ENCODE measurements at places on chromosomes 3 and 15.
A peak's percentile ranks its signal among the peaks of the same experiment; 100 is the strongest.

- peak; percentile 81 for DNase-seq
These were observed 61.0 kb downstream of the KLF13 start for GRCh38 chr15:31387479-31388118.

DNA sequence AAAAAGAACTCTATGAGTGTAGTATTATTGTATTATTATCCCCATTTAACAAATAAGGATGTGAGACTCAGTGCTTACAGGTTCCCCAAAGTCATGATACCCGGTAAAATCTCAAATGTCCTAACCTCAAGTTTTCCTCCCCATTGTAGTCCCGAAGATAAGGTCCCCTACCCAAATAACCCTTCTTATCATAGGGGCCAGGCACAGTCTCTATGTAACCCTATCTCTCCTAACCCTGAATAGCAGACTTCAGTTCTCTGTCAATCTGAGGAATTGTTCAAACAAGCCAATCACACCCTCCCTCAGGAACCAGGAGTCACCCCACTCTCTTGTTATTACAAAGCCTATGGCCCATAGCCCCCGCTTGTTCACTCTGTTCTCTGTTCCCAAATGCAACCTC lies 10.5 kb upstream of the SUSD5 start:
- no peak for DNase-seq

GRCh38 chr3:168705412-168705811 lies 609.7 kb upstream of the GOLIM4 start:
- DNase-seq = no peak

GRCh38 chr3:192577271-192577670 lies 150.1 kb downstream of the FGF12 start:
- no peak for DNase-seq

DNA sequence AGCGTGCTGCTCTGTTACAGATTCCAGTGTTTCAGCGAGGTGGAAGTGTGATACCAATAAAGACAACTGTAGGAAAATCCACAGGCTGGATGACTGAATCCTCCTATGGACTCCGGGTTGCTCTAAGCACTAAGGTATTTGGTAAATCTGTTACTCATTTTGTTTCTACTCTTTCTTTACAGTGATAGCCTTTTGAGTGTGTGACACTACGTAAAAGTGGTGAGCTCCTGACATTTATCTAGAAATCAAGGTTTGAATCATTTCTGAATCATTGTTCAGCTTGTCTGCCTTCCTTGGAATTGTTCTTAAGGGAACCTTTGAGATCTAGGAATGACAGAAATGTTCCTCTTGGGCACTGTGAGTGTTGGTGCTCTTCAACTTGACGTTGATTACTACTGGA lies 11.2 kb upstream of the CAPN3 start:
- no peak for DNase-seq

DNA sequence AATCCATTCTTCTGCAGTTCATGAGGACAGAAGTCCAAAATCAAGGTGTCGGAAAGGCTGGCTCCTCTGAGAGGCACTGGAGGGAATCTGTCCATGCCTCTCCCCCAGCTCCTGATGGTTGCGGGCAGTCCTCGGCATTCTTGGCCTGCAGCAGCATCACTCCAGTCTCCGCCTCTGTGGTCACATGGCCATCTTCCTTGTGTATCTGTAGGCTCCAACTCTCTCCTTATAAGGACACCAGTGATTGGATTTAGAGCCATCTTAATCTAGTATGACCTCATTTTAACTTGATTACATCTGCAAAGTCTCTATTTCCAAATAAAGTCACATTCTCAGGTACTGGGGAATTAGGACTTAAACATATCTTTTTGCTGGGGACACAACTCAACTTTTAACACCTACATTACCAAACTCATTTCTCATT lies 56.0 kb upstream of the FLNB start:
- no peak for DNase-seq

DNA sequence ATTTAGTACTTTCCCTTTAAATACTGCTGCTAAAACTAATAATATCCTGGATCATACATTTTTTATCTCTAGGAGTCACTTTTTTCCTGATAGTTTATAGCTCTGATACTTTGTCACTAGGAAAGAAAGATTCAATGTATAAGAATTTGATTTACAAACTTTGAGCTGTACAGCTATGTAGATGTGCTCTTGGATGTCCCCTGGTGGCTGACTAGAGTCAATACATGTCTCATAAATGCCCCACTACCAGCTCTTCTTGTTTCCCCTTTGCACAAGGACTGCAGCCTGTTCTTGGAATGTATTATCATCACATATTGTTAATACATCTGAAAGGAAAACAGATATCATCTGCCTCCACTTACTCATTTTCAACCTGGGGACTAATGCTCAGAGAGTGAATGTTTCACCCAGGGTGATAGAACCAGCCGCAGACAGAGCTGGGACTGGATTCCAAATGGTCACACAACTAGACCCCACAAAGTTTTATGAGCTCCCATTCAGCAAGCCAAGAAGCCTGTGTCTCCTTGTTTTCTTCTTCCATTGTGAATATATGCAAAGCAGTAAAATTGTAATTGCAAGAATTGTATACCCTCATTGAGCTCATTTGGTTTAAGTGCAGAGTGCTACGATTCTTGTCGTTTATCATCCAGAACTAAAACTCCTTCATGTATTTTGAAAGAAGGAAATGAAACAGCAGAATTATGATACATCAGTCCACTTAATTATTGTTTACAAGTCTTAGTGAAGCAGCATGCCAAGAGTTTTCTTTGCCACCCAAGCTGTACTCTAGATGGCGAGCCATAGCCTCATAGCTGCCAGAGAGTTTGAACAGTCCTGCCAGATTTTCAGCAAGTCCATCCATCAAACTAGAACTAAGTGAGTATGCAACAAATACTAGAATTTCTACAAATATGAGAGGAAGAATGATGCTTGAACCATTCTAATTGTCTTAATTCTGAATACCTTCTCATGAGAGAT lies 261.6 kb upstream of the LMCD1 start:
- peak; percentile 13 for DNase-seq

DNA sequence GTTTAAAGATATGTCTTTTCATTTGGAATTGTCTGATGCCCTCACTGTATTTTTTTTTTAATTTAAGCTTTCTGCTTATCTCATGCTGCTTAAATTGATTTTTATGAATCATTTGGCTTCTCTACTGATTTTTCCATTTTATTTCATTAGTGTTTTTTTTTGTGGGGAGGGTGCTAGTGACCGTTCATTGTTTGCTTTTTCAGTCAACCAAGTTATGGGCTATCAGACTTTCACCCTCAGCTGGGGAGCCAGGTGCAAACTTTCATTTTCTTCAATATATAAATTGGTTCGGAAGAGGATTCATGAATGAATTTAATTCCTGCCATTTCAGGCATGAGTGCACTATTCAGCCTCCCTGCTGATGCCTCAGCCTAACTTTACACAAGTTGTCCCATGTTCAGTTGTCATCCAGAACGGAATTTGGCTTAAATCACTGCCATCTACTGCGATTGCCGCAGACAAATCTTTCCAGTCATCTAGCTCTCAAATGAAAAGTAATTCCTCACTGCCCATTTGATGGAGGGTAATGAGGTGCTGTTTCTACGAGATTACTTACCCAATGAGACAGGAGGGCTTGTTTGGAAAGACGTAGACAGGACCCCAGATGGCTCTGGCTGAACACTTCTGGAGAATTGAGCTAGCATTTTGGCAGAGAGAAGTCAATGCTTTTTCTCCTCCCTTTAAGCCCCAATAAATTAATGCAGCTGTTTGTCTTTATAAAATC lies 89.9 kb upstream of the RORA start:
- no peak for DNase-seq

DNA sequence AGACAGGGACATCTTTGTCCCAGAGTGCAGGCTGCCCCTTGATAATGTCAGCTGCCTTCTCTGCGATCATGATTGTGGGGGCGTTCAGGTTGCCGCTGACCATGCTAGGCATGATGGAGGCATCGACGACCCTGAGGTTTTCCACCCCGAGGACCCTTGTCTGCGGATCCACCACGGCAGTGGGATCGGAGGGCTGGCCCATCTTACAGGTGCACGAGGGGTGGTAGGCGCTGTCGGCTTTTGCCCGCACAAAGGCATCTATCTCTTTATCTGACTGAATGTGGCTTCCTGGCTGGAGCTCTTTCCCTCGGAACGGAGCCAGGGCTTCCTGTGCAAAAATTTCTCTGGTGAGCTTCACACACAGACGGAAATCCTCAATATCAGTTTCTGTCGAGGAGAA lies 28.4 kb downstream of the CHDH start:
- DNase-seq = no peak

DNA sequence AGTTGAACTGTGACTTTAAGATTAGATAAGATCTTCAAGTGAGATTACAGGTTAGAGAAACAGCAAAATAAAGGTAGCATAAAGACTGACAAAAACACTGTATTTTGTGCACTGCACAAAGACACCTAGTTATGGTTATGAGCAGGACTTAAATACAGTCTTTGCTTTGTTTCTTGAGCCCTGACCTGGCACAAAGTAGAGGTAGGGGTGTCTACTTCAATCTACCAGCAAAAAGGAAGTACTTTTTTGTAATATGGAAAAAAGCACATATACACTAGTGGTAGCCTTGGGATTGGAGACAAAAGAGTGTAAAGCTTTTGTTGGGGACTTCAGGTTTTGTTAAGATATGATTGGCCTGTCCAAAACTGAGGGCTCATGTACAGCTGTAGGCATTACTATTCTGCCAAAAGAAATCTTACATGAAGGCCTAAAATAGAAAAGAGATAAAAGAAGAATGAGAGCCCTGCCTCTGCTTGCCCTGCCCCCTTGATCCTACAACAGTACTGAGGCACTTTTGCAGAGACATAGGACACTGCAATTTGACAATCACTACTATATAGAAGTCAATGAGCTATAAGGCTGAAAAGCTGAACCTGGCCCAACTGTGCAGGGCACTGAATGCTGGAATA lies 194.3 kb downstream of the CBLB start:
- DNase-seq = no peak

DNA sequence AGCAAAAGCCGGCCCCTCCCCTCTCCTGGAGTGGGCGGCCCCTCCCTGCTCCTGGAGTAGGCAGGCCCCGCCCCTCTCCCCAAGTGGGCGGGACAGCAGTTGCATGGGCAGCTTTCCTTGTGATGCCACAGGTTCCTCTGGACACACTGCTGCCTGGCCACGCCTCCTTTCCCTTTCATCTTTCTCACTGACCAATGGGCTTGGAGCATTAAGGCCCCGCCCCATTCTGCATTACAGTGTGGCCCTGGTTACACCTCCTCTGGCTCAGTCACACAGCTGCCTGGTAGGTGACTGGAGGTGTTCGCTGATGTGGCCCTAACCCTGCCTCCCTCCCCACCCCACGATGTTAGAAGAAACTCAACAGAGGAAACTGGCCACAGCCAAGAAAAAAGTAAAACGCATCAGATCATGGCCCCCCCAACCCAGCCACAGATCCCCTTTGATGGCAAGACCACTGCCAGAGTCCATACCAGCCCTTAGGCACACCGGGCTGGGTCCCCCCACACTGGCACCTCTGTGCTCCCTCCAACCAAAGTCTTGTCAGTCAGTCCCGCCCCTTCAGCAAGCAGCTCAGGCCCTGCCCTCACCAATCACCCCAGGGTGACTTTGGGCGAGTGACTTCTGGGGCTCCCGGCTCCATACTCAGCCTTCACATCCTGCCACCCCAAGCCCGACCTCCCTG lies 84.3 kb downstream of the ADAMTS7 start:
- DNase-seq = no peak

DNA sequence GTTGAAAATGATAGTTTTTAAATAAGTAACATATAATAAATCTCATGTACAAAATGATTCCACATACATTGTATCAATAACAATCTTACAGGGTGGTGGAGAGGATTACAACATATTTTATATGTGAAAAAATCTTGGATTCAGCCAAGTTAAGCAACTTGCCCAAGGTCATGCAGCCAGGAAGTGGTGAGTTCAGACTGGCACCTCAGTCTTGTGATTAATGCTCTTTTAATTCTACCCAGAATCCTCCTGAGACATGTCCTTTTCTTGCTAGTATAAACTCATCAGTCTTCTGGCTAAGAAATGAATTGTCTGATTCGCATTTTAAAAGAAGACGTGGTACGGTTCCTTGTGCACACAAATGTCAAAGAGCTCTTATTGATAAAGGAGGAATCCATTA lies 4.5 kb upstream of the MYRIP start:
- no peak for DNase-seq

GRCh38 chr3:171994646-171995428 lies 44.5 kb upstream of the FNDC3B start:
- DNase-seq = no peak
